Ecto neural progenitor cell (in vitro differentiated cells): ENCODE measurements at places on chromosomes 6 and 20.

DNA sequence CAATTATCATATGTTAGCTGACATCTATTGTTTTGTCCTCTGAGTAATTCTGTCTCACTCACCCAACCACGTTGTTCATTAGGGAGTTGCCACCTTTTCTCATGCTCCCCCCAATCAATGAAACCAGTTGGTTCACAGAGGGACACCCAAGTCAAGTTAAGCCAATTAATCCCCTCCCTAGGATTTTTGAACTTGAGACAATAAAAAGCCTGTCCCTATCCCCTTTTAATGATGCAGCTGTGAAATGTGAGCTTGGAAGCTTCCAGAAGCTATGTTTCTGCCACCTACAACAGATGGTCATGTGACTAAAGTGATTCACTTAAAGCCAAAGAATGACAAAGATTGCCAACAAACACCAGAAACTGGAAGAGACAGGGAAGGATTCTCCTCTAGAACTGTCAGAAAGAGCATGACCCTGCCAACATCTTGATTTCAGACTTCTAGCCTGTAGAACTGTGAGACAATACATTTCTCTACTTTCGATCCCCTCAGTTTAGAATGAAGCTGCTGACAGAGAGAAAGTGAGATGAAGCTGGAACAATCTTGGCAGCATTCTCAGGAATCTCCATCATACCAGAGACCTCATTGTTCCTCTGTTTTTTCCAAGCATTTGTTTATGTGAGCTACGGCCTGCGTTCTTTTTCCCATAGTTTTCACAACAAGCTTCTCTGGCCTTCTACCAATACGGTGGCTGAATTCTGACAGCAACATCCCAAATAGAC is 57.8 kb upstream of the TPD52L1 start:
- DNase-seq = no peak

GRCh38 chr20:31675828-31676608 is 38.3 kb downstream of the COX4I2 start:
- no peak for DNase-seq

DNA sequence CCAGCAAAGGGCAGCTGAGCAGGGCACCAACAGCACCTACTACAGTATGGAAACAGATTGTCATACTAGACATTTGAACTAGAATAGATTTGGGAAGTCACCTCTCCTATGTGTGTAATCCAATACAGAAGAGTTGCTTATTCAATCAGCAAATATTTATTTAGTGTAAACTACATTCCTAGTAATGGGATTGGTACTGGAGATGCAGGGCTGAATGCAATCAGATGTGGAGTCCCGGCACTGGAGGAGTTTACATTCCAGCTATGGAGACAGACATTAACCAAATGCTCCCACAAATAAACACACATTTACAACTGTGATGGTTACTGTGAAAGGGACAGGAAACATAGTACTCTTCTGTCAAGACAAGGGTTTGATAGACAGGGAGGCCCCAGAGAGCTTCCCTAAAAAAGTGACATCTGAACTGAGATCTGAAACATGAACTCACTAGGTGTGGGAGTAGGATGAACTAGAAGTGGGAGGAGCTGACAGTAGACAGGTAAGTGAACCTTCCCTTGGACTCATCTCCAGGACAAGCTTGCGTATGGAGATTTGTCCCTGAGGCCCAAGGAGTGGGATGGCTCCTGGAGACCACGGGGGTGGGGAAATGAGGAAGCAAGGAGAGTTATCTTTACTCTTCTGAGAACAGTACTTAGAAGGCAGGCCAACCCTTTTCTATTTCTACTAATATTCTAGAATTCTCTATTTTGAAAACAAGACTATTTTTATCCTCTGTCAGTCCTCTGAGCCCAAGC is 420.5 kb downstream of the MAFB start:
- DNase-seq = no peak

- DNase-seq = no peak
These were observed 409.9 kb upstream of the MARCKS start for GRCh38 chr6:113447088-113447831.

- DNase-seq = no peak
These were observed 12.3 kb downstream of the PPIL1 start for GRCh38 chr6:36862164-36862847.

- no peak for DNase-seq
These were observed 234.9 kb upstream of the MARCKS start for GRCh38 chr6:113622254-113622653.

- no peak for DNase-seq
These were observed 331.6 kb downstream of the RNGTT start for GRCh38 chr6:88631830-88632229.

- DNase-seq = peak; percentile 55
These were observed 243.7 kb upstream of the CHD6 start for GRCh38 chr20:41861772-41862422.
